NCI-H1417 (cell line): ENCODE measurements at places on chromosomes 1 and 21.
A peak's percentile ranks its signal among the peaks of the same experiment; 100 is the strongest.

- DNase-seq = no peak
Measured at GRCh38 chr1:219324629-219325367, 151.1 kb downstream of the LYPLAL1 start.

DNA sequence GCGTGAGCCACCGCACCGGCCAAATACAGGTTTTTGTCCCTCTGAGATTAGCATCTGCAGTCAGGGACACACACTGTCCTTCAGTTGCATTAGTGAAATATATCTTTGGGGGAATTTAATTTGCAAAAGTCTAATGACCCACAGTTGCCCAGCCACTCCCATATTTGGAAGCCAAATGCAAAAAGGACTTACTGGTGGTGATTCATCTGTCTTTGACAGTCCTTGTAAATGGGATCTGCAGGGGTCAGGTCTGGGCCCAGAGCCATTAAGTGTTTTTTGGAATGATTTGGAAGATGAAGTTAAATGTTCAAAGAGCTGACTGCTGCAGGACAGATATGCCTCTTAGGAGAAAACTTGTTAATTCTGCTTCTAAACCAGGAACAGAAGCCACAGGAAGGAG lies 44.6 kb upstream of the DNASE2B start:
- no peak for DNase-seq

- no peak for DNase-seq
Measured at GRCh38 chr1:12171206-12172041, 4.6 kb downstream of the TNFRSF1B start.

DNA sequence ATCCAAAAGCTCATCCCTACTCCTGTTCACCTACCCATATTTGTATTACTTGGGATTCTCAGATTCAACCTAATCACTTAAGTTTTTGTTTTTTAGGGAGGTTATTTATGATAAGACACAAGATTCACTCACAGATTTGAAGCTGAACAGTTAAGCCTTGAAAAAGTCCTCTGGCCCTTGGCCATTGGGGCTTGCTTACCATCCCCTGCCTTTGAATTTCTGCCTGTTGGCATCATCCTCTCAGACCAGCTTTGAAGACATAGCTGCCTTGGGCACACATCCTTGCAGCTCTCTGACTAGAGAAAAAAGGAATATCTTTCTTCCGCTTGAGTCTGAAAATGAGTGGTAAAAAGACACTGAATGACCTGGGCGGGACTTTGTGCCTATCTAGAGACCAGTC lies 41.8 kb upstream of the RALGPS2 start:
- DNase-seq = no peak

DNA sequence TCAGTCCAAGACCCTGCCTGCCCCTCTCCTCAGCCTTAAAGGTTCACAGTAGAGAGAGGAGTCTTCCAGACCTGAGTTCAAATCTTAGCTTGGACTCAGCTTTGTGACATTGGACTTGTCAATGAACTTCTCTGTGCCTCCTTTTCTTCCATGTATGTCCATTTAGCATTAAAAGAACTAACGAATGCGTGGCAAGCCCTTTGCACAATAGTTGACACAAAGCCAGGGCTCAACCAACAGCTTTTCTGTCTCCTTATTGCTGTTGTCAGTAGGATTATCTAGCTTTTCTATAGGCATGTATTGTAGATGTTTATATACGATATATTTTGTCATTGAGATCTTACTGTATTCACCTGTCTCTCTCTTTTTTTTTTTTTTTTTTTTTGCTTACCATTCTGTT lies 450.8 kb downstream of the PTPRU start:
- DNase-seq = no peak

- peak; percentile 59 for DNase-seq
Measured at GRCh38 chr1:145985502-145986439, 10.6 kb downstream of the TXNIP start.

GRCh38 chr1:205587581-205587980 lies 44.2 kb downstream of the ELK4 start:
- no peak for DNase-seq

- DNase-seq = no peak
Measured at GRCh38 chr1:170885551-170885950, 49.8 kb upstream of the MROH9 start.

GRCh38 chr1:28171246-28171645 lies 5.2 kb downstream of the PTAFR start:
- DNase-seq = no peak

DNA sequence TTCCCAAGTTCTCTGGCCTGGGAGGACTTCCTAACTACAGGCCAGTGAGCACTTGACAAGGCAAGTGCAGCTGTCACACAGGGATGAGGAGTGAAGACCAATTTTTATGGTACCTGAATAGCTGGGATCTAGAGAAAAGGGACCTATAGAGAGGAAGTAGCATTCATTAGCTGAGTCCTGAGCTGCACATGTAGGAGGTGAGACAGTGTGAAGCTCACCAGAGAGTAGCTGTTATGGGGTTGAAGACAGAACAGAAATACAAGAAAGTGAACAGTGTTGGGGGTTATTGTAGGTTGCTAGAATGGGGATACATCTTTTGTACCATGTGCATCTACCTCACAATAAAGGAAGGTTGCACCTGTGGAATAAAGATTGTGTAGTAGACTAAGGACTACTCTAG lies 37.7 kb upstream of the PYHIN1 start:
- no peak for DNase-seq

DNA sequence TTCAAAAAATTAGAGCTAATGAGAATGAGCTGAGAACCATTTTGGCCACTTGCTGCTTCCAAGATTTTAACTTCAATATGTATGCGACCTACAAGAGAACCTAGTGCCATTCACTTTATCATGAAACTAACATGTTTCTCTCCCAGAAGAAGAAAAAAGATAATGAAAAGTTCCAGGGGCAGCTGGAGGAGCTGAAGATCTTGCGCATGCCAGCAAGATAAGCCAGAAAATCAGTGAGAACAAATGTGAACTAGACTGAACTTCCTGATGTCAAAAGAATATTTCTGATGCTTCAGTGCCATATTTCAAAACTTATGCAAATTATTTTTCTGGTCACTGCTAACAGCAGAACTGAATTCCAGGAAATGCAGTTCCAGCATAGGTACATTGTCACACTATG lies 1265.1 kb downstream of the BRINP3 start:
- no peak for DNase-seq

DNA sequence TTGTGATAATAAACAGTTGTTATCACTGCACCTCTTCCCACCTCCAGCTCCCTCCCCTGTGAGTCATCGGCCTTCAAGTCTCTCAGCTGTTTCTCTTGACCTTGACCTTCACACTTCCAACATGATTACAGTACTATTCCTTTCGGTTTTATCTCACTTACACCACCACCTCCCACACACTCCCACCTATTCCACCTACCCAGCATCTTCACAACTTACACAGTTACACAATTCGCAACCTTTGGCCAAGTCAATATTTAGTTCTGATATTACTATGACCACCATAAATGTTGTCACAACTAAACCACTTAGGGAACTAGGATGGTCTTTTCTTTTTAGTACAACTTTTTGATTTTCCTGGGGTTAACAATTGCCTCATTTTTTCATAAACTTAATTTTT lies 60.2 kb downstream of the RIPK4 start:
- DNase-seq = no peak

DNA sequence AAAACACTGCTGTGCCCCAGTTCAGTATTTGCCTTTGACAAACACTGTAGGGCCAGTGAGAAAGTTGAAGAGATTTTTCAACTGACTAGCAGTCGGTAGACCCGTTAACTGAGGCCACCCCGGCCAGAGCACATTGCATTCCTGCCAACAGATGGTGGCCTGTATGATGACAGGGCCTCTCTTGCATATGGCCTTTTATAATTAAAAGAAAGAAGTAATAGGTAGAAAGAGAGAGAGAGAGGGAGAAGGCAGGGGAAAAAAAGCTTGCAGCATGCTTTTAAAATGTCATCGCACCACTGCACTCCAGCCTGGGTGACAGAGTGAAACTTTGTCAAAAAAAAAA lies 4.7 kb upstream of the C1orf174 start:
- DNase-seq = no peak

DNA sequence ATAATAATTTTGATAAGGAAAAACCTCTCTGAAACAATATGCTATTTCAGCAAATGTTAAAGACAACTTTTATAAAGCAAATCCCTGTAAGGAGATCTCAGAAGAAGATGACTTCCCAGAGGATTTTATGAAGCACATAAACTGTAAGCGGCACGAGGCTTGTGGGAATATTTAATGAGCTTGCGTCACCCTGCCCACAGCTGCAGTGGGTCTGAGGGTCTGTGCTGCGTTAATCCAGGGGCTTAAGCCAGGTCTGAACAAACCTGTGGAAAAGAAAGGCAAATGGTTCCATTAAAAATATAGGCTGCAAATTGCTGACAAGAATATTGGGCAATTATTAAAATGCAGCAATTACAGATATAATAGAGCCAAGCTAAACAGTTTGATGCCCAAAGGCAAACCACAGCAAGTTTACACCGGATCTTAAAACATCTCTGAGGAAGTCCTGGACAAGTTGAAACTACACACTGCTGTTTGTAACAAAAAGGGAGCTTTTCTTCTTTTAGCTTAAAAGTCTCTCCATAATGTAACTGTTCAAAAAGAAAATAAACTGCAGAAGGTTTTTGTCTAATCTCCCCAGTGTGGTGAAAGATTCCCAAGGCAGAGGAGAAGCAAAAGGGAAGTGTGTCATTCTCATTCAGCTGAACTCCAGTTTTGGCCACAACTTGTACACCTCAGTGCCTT lies 21.8 kb downstream of the TGFBR3 start:
- peak; percentile 33 for DNase-seq

DNA sequence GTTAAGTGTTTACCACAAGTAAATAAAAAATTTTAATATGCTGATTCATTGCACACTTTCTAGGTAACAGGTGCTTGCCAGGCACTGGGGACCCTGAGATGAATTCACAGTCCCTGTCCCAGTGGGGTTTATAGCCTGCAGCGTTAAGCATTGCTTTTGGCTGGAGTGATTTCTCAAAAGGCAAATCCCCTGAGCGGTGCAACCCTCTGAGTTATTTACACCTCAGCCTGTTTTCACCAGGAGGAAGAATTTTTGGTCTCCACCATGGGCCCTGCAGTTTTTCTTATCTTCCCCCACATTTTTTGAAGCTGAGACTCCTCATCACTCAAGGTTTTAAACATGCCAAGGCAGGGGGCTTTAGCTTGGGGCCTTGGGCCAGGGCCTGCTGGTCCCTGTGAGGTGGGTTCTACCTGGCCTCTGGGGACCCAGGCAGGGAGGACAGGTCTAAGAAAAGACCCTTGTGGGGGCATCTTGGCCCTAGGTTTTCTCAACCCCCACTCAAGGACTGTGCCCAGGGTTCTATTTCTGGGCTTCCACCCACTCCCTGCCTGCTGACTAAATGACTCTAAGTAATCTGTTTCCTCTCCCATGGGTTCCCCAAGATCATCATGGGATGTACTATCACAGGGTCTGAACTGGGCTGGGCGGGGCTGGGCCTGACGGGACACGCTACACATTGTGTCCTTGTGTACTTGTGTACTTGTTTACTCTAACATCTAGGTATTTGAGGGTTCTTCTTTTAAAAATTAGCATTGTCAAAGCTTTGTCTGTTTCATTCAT lies 10.2 kb upstream of the CHIT1 start:
- peak; percentile 4 for DNase-seq

DNA sequence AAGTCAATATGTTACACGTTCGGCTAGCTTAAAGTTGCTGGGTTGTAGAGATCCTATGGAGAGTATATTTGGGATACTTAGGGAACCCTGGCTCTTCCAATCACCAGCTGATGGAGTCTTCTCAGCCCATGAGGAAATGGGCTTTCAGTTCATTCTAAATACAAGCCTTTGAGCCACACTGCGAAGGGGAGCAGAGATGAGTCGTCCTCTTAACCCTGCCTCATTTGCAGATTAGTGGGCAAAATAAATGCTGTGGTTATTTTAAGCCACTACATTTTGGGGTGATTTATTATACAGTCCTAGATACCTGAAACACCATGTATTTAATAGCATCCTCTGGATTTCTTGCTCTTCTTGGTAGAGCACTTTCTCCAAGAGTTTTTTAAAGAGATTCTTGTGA lies 19.0 kb upstream of the VCAM1 start:
- DNase-seq = no peak

DNA sequence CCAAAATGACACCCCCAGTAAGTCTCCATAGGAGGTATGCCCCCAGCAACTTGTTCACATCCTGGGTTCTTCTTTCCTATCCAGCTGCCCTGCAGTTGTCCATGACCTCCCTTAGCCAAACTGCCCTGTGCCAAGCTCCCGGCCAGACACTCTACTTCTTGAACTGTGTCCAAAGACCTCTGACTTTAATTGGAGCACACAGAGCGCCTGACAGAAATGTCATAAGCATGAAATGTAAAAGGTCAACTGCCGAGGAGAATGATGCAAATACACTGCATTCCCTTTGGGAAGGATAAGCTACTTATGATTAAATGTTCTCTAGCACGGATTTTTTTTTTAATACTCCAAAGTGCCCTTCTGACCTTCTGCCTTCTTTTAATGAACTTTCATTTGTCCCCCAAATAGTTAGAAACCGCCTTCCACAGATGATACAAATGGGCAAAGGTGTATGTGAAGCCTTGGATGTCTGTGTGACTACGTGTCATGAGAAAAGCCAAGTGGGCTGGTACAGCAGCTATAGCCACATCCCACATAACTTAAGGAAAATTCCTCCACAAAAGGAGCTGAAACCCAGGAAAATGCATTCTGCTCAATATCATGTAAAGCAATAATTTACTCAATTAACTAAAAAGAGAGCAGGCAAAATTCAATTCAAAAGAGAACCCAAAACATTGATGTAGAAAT lies 26.8 kb downstream of the PALMD start:
- no peak for DNase-seq

DNA sequence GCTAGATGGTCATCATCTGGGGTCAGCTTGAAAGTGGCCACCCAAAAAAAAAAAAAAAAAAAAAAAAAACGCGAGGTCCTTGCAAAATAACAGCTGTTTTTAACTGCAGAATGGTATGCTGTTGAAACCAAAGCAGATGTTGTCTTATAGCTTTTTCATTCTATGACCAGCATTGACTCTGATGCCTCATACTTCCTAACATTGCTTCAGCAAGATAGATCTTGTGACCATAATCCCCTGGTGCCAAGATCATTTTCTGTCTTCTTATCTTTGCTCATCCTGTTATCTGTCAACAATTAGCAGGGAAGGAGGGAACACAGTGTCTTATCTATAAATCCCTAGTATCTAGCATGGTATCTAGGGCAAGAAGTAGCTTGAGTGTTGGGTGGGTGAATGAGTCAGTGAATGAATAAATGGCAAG lies 181.5 kb downstream of the PLPP3 start:
- no peak for DNase-seq

- no peak for DNase-seq
Measured at GRCh38 chr1:184429335-184429734, 42.5 kb downstream of the C1orf21 start.

GRCh38 chr1:159868766-159869165 lies 6.3 kb upstream of the VSIG8 start:
- no peak for DNase-seq

- DNase-seq = no peak
Measured at GRCh38 chr1:95620076-95620475, 386.1 kb downstream of the RWDD3 start.

- DNase-seq = no peak
Measured at GRCh38 chr1:44723496-44724295, 7.3 kb downstream of the RNU5D-1 start.

DNA sequence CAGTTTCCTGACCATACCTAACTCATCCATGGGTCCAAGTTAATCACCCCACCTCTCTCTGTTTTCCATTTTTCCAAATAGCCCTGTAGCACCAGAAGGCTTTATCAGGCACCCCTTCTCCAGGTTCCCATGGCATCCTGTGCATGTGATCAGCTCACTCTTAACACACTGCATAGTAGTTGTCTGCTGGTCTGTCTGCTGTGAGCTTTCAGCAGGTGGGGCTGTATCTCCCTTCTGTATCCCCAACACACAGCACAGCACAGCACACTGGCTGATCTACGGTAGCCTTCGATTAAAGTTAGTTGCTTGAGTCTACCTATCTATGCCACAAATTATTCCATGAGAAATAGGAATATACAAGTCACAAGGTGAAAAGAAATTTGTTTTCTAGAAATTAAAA lies 54.3 kb upstream of the C1orf198 start:
- DNase-seq = no peak
